ENCODE measurements at places on chromosomes 1 and 21.

DNA sequence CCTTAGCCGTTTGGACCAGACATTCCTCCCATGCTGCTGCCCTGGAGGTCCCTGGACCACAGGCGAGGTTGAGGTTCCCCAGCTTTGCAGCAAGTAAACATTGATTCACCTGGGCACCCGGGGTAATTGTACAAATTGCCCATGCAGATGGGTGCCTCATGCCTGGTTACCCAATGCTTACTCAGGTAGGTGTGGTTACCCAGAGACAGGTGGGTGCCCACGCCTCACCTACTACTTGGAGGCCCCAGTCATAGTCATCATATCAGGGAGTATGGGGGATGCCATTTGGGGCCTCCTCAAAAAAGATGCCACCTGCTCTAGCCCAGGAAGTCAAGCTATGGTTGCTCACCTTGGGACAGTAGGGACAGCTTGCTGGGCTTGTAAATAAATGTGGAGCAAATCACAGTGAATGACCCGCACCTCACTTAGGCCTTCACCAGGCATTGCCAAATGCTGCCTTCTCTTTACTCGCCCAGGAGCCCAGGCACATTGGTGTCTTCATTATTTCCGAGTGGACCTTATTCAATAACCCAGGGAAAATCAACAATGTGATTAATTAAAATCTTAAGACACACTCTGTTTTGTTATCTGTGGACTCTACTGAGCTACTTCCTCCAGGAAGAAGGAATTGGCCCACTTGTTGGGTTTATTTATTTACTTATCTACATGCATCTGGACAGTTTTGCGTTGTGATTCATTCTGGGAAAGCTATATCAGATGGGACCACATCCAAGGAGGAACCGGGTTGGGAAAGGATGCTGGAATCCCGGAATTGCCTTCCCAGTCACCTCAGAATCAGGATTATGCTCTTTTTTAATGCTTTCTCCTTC is 35.6 kb upstream of the GRHL3 start:
- DNase-seq: no peak

DNA sequence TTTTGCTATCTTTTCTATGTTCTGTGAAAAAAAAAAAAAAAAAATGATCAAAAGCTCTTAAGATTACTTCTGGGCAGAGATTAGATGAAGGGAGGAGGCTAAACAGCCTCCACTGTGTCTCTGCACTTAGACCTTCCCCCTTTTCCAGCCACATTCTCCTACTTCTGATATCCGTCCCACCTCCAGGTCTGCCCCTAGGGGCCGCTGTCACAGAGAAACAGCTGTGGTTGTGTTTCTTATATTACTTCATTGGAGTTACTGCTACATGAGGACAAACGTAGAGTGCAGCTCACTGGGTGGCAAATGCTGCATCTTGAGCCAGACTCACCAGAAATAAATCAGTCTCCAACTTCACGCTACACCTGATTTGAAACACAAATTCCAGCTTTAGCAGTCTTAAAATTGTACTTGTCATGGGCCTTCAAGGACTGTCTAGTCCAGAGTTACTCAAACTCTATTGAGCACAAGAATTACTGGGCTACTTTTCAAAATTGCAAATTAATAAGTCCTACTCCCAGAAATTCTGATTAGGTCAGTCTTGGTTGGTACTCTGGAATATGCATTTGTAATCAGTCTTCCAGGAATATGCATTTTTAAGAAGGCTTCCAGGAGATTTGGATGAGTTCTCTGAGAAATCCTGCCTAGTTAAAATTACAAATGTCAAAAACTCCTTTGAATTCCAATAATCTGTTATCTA is 125.2 kb upstream of the PTBP2 start:
- no peak for DNase-seq

DNA sequence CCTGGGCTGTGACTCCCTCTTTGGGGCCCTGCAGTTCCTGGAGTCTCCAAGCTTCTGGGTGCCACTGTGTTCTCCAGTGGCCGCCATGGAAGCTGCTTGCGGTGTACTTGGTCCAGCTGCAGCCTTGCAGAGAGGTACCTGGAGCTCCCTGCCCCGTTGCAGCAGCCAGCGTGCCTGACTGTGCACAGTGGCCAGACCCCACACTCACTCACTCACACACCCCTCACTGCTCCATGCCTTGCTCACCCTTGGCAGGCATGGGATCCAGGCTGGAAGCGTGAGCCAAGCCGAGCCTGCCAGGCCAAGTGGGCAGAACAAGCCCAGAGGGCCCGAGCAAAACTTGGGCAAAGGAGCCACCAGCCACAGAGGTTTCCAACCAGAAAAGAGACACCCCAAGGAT is 43.0 kb downstream of the MATN1 start:
- no peak for DNase-seq

DNA sequence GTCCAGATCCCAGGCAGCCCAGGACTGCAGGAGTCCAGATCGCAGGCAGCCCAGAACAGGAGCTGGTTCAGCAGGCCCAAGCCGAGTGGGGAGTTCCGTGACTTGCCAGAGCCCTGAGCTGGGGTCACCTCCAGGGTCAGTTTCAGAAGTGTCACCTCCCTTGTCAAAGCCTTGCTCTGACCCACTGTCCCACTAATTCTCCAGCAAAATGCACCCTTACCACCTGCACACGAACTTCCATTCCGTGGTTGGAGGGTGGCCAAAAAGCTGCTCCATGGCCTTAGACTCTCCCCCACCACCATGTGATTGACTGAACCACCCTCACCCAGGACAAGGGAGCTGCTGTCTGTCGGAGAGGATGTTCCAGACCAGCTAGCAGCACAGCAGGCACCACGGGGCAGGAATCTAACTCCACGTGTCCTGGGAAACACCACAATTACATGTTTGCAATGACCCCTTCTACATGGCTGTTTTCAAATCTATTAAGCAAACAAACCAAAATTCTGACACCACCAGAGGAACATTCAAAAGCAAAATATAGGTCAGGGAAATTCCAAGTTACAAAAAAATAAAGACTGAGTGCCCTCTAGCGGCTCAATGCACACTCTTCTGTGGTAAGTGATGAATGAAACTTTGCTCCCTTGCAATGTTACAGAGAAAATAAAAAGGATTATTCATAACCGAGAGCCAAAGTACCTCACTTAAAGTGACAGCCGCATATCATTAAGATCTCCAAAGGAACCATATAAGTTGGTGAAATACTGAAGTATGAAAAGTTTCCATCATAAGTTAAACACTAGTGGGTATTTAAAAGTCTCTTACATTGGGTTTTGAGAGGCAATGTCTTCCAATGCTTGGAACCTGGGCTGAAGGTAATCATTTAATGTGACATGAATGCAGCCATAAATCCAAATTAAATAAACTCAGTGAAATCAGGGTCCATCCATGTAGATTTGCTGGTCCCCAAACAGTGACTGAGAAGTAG is 76.3 kb downstream of the NPHP4 start:
- DNase-seq: no peak

DNA sequence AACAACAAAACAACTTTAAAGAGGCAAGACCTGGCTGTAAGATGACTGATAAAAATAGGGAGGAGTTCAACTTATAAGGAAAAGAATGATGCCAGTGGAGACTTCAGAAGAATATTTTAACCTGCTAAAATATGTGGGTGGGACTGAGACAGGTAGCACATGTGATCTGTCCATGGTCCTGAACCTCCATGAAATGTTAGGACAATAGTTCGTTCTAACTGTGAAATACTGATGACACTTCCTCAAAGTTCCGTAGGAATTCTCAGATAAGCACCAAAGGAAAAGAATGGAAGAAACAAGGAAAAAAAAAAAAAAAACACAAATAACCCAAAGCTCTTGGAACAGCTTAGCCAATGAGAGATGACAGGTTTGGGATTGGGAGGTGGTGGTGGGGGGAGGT is 44.7 kb downstream of the CDC42BPA start:
- no peak for DNase-seq

DNA sequence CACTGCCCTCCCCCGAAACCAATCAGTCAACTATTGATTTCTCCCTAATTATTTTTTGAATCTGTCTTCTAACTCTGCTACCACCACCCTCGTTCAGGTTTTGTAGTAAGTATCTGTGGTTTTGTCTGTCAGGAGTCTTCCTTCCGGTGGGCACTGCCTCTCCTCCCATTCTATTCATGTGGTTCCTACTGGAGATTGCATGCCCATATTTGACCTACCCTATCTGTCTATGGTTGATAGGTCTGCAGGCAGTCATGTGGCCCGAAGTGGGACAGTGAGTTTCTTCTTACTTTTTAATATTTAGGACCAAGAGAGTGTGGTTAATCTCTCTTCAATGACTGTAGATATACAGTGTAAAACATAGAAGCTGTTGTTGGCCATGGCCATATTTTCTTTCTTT is 17.8 kb upstream of the MAST2 start:
- DNase-seq: no peak

DNA sequence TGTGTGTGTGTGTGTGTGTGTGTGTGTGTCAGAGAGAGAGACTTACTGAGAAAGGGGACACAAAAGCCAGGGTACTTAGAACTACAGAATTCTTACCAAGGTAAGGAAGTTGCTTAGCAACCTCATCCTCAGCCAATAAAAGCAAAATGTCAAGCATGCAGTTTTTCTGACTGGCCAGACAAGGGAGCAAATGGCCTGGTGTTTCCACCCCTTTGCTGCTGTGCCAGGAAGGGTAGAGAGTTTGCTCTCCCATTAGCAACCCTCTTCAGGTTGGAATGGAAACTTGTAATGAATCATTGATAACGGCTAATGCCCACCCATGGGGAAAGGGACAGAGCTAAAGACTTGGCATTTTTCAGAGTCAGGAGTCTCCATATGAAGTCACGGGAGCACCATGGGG is 10.6 kb downstream of the RXRG start:
- no peak for DNase-seq

- DNase-seq: no peak
Measured at GRCh38 chr1:109283748-109284600, 1.0 kb upstream of the PSRC1 start.

DNA sequence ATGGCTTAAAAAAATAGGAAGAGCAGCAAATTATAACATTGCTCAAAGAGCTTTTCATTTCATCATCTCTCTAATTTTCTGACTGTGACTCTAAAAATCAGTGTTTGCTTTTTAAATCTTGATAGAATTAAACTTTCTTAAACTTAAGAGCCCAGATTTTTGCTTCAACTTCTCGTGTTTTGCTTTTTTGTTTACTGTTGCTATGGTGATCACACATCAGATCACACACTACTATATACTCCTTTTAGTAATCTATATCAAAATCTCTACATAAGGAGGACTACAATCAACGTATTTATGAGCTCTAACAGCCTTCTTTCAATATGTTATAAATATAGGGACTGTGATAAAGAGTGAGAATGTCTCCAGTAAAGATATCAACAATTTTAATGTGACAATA is 537.3 kb downstream of the KCNT2 start:
- no peak for DNase-seq

GRCh38 chr1:31043631-31044030 is 21.9 kb downstream of the PUM1 start:
- DNase-seq: no peak
